Activated naive CD4-positive, alpha-beta T cell treated with Interleukin-2 at 50 U/mL for 16 hours (primary cell): ENCODE measurements at places on chromosomes 4 and X.

- no peak for DNase-seq
These were observed 6.2 kb upstream of the STK32B start for GRCh38 chr4:5045097-5045496.

DNA sequence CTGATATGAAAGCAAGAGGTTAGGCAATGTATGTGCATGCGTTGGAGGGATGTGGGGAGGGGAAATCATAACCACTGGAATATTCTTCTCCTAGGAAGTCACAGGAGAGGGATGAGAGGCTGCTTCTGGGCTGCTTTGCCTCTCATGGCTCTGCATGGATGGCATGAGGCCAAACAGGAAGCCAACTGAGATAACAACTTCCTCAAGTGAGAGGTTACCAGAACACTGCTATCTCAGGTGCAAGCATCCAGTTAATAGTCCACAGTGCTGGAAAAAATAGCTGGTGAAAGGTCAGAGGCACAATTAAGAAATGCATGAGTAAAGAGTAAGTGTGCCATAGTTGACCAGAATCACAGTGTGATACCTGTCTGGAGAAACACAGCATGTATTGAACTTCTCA lies 113.3 kb downstream of the ELOVL6 start:
- no peak for DNase-seq

- no peak for DNase-seq
These were observed 85.5 kb upstream of the ACSL1 start for GRCh38 chr4:184911310-184911709.

DNA sequence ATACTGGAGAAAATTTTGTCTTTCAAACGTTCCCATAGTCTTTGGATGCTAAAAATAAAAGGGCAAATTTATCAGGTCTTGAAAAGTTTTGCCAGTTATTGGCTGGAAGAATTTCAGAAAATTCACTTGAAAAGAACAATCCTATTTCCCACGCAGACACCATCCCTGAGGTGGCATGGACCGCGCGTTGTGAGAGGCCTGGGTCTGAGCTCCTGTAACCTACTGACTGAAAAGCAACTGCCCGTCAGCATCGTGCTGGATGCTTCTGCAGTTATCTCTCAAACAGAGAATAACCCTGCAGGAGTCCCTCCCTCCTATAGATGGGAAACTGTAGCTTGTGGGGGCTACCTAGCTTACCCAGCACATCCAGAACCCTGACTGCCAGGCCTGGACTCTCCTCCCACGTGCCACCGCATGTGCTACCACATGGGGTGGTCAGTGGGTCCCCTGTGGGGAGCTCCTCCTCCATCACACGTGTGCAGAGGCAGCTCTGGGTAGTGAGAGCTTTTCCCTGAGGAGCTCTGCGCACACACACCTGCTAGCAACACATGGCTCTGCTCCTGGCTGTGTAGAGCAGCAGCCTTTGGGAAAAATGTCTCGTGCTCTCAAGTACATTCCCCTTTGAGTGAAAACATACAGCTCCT lies 36.1 kb downstream of the NSG1 start:
- DNase-seq = no peak

DNA sequence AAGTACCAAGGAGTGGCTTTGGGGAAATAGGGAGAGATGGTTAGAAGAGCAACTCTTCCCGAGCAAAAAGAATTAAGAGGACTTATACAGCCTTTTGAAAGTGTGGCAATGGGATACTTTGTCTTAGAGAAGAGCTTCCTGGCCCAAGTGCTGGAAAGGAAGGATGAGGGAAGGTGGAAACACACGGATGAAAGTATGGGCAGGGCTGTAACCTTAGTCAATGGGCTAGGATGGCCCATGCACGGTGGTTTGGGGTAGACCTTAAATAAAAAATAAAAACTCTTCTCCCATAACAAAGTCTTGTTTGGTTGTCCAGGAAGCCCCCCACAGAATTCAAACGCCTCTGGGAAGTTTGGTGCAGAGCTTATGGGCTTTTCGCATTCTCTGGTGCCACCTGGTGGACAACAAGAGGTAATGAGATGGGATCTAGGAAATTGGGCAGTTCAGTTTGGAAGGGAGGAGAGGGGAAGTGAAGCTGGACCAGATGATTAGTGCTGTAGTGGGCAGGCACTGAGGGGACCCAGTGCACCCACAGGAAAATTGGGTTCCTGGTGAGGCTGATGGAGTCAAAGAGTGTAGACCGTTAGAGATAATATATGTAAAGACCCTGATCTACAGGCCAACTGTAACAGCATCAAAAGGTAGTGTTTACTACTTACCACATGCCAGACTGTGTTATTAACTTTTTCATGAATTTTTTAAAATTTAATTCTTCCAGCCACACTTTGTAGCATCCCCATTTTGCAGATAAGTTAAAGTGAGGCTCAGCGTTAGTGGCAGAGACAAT lies 13.8 kb upstream of the ENOX2 start:
- DNase-seq = peak; percentile 10

DNA sequence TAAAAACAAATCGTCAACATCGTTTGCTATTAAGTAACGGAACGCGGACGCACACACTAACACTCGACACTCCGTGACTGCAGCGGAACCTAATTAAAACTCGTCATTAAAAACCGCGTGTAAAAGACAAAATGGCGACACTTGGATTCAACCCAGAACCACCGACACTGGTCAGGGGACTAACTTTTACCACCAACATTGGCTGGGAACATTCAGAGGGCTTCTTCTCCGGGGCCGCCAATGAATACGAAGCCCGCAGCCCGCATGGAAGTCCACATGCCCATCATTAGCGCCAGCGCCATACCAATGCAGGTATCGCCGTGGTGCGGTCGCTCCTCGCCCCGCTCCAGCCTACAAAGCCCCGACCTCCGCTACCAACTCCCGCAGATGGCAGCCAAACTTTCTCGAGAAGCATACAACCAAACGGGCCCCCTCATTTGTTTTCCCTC lies 498 bp downstream of the RBMX start:
- DNase-seq = peak; percentile 35

GRCh38 chr4:31674313-31674947 lies 954.3 kb downstream of the PCDH7 start:
- DNase-seq = no peak

DNA sequence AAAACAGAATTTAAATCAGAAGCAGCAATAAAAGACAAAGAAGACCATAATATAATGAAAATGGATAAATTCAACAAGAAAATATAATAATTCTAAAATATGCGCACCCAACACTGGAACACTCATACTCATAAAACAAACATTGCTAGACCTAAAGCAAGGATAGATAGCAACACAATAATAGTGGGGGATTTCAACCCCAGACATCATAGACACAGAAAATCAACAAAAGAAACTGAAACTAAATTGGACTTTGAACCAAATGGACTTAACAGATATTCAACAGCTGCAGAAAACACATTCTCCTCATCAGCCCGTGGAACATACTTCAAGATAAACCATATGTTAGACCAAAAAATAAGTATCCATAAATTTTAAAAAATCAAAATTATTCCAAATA lies 1552.6 kb downstream of the C4orf33 start:
- no peak for DNase-seq

DNA sequence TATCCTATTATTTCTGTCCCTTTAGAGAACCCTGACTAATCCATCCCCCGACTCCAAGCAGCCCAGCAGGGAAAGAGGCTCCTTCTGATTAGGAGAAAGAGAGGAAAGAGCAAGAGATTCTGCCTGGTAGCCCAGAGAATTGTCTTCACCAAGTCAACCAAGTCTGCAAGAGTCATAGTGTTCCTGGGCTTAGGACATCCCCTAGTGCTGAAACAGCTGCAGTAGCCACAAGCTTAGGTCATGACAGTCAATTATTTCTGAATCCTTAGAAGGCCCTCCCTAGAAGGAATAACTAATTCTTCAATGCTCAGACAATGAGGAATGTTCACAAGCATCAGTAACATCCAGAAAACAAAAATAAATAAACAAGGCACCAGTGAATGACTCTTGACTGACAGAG lies 480.3 kb upstream of the GRIA3 start:
- DNase-seq = no peak

DNA sequence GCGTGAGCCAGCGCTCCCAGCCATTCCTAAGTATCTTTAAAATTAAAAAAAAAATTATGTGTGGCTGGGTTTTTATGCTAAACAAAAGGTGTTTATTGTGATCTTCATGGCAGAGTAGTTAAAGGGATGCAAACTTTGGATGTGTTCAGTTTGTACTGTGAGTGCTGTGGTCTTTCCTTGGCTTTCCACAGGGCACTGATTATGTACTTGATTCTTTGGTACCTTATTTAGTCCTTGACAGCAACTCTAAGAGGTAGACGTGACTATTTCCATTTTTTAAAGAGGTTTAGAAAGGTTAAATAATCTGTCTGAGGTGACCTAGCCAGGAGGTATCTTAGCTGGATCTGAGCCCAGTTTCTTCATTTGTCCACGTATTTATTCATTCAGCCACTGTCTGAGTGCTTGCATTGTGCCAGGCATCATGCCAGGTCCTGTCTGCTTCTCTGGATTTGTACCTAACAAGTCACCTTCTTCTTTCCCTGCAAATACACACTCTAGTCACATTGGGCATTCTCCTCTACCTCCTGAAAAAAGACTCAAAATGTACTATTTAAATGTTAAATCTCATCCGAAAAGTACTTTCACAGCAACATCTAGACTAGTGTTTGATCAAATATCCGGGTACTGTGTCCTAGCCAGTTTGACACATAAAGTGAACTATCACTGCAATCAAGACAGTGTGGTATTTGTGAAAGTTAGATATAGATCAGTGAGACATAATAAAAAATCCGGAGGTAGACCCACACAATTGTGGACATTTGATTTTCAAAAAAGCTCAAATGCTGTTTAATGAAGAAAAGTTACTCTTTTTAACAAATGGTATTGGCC lies 31.5 kb downstream of the WWC2 start:
- no peak for DNase-seq

DNA sequence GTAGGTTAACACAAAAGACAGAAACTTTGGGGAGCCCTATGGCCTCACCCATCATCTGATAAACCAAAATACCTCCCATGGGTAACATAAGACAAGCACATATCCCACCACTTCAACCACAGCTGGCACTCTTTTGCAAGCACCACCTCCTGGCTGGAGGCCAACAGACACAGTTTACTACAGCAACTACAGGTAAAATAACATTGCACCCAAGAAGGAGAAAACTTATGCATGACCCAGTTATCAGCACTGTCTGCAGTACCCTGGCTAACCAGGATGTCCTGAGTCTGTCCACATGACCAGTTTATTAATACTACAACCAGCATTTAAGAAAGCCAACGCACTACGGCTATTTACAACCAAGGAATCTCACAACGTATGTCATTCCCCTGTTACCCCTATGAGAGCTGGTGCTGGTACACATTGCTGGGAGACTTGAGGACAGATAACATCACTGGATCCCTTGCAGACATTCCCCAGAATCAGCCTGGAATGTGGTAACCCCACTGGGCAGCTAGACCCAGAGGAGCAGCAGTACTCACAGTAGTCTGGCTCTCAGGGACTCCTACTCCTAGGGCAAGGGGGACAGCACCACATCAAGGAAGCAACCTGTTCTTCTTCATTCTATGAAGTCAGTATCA lies 32.0 kb downstream of the ELF2 start:
- no peak for DNase-seq

DNA sequence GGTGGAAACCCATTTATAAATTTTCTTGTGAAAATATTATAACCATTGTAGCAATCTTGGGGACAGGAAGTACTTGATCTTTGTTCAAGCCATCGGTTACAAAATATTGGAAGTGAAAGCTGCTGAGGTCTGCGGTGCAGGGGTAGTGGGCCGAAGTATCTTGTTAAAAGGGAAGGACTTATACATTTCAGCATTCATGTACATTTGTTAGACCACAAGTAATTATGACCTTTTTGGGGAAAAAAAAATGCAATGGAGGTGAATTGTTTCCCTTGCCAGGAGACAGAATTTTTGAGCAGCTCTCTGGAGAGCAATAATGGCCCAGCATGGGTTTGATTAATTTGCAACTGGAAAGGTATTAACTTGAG lies 121.3 kb downstream of the EGF start:
- no peak for DNase-seq

- no peak for DNase-seq
These were observed 158.6 kb downstream of the TET2 start for GRCh38 chr4:105305019-105305836.

- no peak for DNase-seq
These were observed 372.9 kb downstream of the NKX6-1 start for GRCh38 chr4:84126061-84126787.

DNA sequence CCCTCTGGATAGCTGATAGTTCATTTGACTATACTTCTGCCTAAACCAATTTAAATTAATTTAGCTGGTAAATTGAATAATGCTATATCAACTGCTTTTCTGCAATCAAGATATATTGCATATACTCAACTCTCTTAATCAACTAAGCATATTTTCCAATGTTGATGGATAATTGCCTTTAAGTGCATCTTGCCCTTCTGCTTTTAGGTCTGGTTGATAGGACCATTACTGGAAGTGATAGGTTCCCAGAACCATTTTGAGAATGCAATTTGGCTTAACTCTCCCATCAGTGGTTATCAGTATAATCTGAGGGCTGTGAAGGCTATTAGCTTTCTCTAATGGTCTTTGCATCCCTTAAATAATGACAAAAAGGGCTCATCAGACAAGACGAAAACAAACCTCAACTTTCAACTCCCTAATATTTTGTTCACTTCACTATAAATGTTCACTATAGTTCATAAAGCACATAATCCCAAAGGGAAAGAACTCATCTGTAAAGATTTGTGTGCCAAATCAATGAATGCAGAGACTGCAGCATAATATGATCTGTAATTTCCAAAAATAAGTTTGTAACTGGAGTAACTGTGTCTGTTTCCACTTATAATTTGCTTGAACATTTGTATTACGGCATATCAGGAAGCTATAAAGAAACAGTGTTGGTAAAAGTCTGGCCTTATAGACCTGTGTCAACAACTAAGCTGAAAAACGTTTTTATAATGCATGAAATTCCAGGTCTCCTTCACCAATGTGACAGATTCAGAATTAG lies 273.6 kb downstream of the FBXO8 start:
- DNase-seq = no peak

- DNase-seq = no peak
These were observed 42.3 kb upstream of the SRPX start for GRCh38 chrX:38262715-38263620.

DNA sequence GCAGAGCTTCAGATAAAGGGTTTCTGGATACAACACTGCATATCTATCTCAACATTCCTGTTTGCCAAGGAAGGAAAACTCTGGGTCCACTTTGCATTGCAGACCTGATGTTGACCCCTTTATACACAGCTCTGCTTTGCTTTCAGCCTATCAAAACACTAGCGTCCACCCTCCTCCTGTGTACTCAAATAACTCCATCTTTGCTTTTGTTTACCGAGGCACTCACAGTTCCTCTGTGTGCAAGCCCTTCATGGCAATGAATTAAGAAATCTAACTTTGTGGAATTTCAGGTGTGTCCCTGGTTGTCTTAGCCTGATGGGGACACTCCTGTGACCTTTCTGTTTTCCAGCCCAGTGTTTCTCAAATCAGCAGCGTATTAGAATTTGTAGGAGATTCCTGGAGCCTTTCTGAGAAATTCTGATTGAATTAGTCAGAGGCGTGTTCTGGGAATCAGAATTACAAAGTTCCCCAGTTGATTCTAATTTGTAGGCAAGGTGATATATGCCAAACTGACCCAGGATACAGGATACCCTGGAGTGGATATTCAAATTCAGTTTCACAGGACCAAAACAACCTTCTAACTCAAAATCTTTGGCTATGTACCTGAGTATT lies 68.6 kb downstream of the DTHD1 start:
- DNase-seq = no peak
